DMS79 treated with DMSO at 0.1 percent for 48 hours (cell line): ENCODE measurements at places on chromosomes 2 and 18.
A peak's percentile ranks its signal among the peaks of the same experiment; 100 is the strongest.

DNA sequence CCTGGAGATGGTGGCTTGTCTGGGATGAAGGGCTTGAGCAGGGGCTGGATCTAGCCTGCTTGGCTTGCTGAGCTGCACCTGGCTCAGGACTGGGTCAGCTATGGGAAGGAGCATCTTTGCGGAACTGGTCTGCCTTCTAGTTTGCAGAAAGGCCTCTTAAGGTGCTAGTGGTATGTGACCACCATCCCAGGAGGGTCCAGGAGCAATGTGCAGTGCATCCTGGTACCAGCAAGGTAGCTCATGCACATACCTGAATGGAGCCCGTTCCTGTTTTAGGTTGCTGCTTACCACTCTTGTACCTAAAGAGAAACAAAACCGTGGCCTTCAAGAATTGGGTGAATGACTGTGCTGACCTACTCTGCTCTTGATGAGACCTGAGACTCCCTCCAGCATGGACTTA, 118.6 kb upstream of the PELI1 start:
- DNase-seq, result no peak

- DNase-seq, result no peak
Observed at GRCh38 chr18:58856881-58857280, 7.8 kb upstream of the ZNF532 start.

DNA sequence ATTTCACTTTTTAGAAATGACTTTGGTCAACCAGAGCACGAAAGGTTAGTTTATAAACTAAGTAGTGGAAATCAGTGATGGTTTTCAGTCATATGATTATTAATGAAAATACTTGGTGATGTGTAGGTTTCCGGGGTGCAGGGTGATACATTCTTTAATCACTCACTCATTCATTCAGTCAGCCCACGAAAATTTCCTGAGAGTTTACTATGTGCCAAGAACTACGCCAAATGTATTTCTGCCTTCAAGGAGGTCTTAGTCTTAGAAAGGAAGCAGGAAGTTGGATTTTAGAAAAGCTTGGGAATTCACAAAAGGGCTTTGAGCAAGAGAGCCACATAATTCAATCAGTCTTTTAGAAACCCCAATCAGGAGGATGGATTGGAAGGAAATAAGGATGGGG, 543.6 kb downstream of the PLCL1 start:
- no peak for DNase-seq

GRCh38 chr2:40201425-40201824, 250.5 kb downstream of the SLC8A1 start:
- DNase-seq, result no peak

GRCh38 chr2:1925928-1926327, 181.6 kb upstream of the PXDN start:
- DNase-seq, result no peak

- no peak for DNase-seq
Observed at GRCh38 chr18:35491700-35492077, 6.1 kb downstream of the INO80C start.

- DNase-seq, result no peak
Observed at GRCh38 chr2:74255660-74256213, 57.3 kb downstream of the MTHFD2 start.

DNA sequence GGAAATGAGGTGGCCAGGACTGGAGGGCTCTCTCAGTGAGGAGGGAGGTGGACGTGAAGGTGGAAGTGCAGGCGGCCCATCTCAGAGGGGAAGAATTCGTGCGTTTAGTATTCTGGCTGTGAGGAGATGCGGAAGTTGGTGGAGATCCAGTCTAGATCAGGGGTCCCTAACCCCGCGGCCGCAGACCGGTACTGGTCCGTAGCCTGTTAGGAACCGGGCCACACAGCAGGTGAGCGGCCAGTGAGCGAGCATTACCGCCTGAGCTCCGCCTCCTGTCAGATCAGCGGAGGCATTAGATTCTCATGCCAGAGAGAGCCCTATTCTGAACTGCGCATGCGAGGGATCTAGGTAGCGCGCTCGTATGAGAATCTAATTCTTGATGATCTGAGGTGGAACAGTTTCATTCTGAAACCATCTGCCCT, 1.6 kb upstream of the FHOD3 start:
- DNase-seq, result no peak

GRCh38 chr2:10097352-10098148, 17.3 kb upstream of the CYS1 start:
- DNase-seq, result peak; percentile 58

DNA sequence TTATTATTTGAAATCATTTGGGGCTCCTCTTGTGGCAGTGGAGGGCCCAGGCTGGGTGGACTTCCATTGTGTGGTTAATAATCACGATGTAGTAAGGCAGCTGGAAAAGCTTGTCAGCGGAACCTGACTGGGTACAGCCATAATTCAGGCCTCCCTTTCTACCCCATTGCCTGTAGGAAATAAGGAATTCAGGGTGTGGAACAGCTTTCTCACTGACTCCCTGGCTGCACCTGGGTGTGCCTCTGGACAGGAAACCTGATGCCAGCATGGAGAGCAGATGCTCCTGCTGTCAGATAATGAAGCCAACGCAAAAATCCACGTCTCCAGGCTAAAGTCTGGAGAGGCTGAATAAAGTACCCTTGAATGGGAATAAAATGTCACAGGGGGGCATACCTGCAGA, 44.2 kb downstream of the LYPD6B start:
- DNase-seq, result peak; percentile 18

GRCh38 chr2:54380670-54381069, 75.5 kb upstream of the SPTBN1 start:
- no peak for DNase-seq

GRCh38 chr18:45373286-45373880, 241.9 kb upstream of the SLC14A2 start:
- no peak for DNase-seq

- no peak for DNase-seq
Observed at GRCh38 chr18:79625195-79625923, 54.2 kb upstream of the CTDP1 start.

GRCh38 chr18:32018331-32019250, at the start of gene RNF125:
Gene RNF125, plus strand, starts transcription at chr18:32018825. Its CDS starts 39 bp downstream, at chr18:32018864.
- DNase-seq, result peak; percentile 87

- DNase-seq, result no peak
Observed at GRCh38 chr2:46198164-46198883, 98.9 kb upstream of the EPAS1 start.

DNA sequence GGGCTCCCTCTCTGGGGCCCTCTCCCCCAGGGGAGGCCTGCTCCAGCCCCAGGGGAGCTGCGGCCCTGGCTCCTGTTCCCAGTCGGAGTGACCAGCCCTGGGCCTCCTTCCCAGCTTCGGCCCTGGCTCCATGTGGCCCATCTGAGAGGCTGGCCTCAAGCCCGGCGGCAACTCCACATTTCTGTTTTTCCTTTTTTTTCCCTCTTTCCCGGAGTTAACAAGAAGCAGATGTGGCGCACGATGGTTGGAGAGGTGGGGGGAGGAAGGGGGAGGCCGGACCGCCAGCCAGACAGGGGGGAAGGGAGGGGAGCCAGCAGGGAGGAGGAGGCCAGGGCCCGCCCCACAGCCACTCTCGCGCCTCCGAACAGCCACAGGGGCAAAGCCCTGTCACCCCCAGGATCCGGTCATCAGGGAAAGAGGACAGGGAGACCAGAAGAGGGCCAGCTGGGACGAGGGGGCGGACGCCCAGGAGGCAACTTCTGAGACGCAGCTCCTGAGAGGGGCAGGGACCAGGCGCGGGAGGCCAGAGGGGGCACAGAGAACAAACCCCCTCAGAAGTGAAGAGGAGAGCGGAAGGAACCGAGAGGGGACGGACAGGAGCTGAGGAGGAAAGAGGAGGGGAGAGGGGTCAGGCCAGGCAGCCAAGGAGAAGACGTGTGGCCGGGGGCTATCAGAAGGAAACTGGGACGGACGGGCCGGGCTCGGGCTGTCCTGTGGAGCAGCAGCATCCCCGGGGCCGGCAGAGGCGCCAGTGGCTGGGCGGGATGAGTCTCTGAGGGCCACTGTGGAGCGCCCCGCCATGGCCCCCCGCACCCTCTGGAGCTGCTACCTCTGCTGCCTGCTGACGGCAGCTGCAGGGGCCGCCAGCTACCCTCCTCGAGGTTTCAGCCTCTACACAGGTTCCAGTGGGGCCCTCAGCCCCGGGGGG, at the start of gene EMILIN1:
EMILIN1 (plus strand) TSS at position 349 of the 928 bp plus-strand sequence; CDS start at position 800, 451 bp downstream.
- DNase-seq, result no peak

- peak; percentile 37 for DNase-seq
Observed at GRCh38 chr18:41371156-41372045, 583.6 kb upstream of the PIK3C3 start.
